ENCODE measurements at places on chromosomes 16 and 17. TPM values are rescaled to one million over a fixed set of nuclear protein-coding genes. Genes with fewer than 3 reads are reported as not detected.

- no peak for DNase-seq
Measured at GRCh38 chr16:47198180-47198575, 54.4 kb upstream of the NETO2 start.

DNA sequence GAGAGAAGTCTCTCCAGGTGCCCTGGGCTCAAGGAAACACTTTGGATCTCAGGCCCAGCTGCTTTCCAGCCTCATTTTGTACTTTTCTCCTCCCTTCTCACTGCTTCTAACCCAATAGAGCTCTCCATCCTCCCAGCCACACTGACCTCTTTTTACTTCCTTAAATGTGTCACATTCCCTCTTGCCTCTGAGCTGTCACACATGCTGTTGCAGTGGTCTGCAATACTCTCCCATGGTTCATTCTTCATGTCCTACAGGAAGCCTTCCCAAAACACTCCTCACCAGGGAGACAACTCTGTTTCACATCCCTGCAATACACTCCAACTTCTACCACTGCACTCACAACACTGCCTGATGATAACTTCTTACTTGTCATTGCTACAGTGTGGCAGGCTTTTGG is 242.1 kb upstream of the DYNLRB2 start:
- DNase-seq = no peak

DNA sequence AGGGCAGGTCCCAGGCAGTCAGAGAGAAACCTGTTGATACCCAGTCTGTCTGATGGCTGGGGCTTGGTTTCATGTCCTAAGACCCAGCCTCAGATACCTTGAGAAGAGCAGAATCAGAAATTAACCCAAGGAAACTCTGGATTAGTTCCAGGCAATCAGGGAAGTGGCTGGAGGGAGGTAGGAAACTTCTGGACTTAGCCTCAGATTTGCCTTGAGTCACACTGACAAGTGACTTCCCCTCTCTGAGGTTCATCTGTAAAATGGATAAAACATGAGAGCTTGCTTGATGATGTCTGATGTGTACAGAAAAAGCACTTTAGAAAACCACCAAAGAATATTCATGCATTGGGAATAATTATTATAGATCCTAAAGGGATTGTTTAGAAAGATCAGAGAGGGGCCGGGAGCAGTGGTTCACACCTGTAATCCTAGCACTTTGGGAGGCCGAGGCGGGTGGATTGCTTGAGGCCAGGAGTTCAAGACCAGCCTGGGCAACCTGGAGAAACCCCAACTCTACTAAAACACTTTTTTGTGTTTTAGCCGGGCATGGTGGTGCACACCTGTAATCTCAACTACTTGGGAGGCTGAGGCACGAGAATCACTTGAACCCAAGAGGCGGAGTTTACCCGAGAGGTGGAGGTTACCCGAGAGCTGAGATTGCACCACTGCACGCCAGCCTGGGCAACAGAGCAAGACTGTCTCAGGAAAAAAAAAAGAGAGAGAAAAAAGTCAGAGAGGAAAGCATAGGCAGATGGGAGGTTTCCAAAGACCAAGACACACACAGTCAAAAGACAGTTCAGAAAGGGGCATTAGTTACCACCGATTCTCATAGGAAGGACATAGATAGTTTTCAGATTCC is 3.8 kb downstream of the CIITA start:
- no peak for DNase-seq

GRCh38 chr17:63847525-63848249 is 5.2 kb upstream of the SMARCD2 start:
- DNase-seq = no peak

KCTD13 gene
- 4.8 TPM for total RNA-seq

- no peak for DNase-seq
Measured at GRCh38 chr16:50741225-50741780, 583 bp upstream of the CYLD start.

COX11 gene
- 145 TPM for total RNA-seq

DNA sequence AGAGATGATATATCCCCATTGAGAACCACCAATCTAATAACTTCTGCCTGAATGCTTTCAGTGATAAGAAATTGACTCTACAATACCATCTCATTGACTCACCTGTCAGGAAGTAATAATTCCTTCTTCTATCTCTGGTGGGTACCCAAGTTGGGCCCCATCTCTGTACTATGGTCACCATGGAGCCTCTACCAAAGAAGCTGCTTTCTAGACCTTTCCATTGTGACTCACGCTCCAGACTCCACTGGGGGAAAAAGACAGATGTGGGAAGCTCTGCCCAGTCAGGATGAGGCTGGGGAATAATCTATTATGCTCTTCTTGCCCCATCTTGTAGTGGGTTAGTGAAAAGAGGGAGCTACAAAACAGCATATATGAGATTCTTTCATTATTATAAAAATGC is 100.4 kb downstream of the COPRS start:
- DNase-seq = no peak

- no peak for DNase-seq
Measured at GRCh38 chr16:16830973-16831372, 452.0 kb downstream of the NPIPA7 start.

- no peak for DNase-seq
Measured at GRCh38 chr16:30088832-30089624, 2.7 kb downstream of the TBX6 start.

- no peak for DNase-seq
Measured at GRCh38 chr17:82065193-82065637, 389 bp downstream of the DUS1L start.

CDYL2 gene
- total RNA-seq = 32.3 TPM

GRCh38 chr16:50944436-50944835 is 202.6 kb downstream of the CYLD start:
- no peak for DNase-seq

MT1F gene
- 2.4 TPM for total RNA-seq

GRCh38 chr16:84331998-84332780 is 36.1 kb upstream of the ATP2C2 start:
- no peak for DNase-seq

GRCh38 chr16:19285431-19285830 is at the start of gene CLEC19A:
TSS of gene CLEC19A (plus strand) at chr16:19285731. CDS start at chr16:19285852, 121 bp downstream.
- no peak for DNase-seq

PRKCB gene
- not detected for total RNA-seq

GRCh38 chr16:55901566-55902217 is 26.5 kb upstream of the CES5A start:
- no peak for DNase-seq

DNA sequence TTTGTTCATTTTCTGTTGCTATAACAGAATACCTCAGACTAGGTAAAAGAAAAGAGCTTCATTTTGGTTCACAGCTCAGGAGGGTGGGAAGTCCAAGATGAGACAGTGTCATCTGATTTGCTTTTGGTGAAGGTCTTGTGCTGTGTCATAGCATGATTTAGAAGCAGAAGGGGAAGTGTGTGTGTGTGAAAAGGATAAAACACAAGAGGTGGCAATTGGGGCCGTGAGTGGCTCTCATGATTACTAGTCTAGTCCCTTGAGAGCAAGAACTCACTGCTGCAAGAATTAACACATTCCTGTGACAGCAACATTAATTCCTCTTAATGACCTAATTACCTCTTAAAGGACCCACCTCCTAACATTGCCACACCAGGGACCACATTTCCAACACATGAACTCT is 8.3 kb downstream of the SLC35G3 start:
- no peak for DNase-seq

GRCh38 chr17:44086364-44087311 is 16.1 kb downstream of the G6PC3 start:
- no peak for DNase-seq

- no peak for DNase-seq
Measured at GRCh38 chr17:17129466-17129865, 76.7 kb downstream of the PLD6 start.

DNA sequence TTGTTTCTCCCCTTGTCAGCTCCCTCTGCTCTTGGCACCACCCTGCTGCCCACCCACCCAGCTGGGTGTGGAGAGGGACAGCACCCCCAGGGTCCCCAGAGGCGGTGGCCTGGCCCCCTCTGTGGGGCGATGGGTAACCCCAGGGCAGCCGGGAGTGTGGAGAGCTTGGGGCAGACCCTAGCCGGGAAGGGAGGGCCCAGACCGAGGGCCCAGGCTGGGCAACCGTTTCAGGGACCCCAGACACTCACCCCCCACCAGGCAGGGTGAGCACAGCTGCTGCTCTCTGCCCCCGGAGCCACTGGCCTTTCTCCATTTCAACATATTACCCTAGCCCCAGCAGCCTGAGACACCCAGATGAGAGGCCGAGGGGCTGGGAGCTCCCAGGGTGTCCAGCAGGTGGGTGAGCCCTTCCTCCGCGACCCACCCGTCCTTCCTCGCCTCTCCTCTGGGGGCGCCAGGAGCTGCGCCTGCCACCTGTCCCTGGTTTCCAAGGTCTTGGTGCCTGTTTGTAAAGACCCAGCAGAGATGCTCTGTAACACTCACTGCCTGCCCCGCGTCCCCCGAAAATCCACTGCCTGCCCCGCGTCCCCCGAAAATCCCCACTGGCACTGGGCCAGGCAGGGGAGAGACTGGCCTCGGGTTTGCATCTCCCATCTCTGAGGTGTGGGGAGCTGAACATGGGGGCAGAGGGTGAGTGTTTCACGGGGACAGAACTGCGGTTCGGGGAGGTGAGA is 45.4 kb downstream of the BAHCC1 start:
- no peak for DNase-seq

DNA sequence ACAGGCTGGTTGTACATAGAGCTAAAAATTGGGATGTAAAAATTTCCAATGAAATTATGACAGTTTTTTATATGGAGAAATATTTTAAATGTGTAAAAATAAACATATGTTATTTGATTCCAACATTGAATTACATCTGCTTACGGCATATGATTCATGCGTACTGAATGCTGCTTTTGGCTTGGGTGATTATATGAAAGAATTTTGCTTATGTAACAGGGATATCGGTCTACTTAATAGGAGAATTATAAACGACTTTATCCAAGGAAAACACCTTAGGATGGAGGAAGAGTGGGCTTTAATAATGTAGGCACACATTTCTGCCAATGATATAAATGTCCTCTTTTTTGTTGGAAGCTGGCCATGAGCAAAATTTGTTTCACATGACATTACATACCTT is 197.3 kb upstream of the GOT2 start:
- no peak for DNase-seq

SMIM5 gene
- total RNA-seq = 0.07 TPM

Data from pulmonary artery endothelial cell (primary cell).